ENCODE measurements at places on chromosomes 3 and 15.

- DNase-seq, result no peak
Observed at GRCh38 chr15:37217567-37217966, 117.2 kb upstream of the MEIS2 start.

DNA sequence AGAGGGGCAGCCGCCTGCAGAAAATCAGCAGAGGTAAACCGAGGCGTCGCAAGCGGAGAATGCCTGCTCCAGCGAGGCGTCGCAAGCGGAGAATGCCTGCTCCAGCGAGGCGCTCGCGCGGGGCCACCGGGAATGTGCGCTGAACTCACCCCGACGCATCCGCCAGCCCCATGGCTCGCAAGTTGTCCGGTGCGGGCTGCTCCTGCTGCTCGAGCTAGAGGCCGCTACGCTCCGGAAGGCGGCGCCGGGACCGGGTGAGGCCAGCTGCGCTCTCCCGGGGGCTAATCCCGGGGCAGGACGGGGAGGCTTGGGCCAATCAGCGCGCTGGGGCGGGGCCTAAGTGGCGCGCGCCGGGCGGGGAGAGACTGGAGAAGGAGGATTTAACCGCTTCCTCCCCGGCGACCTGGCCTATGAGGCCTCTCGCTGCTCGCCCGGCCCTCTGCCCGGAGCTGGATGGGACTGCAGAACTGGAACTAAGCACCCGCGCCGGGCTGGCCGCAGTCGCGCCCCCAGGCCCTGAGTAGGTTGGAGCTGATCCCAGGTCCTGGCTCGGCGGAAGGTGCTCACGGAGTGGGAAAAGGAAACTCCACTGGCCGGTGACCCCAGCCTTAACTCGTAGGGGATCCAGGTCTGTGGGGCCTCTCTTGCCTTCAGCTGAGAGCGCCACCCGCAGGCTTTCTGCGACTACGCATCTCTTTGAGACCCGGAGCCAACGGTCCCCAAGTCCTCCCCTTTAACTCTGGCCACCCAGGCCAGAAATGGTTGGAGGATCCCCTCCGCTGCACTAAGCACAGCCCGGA lies at the start of gene SLC26A6:
SLC26A6 (minus strand) TSS at position 240 of the 800 bp plus-strand sequence; CDS start at position 172, 68 bp downstream.
- DNase-seq, result peak; percentile 78

GRCh38 chr3:126003447-126004190 lies 34.6 kb downstream of the ROPN1B start:
- DNase-seq, result no peak

GRCh38 chr3:52787672-52788625 lies 6.6 kb upstream of the ITIH3 start:
- DNase-seq, result no peak

GRCh38 chr3:155462672-155463071 lies 169.2 kb upstream of the STRIT1 start:
- DNase-seq, result no peak

- no peak for DNase-seq
Observed at GRCh38 chr3:192408647-192409200, 318.6 kb downstream of the FGF12 start.

GRCh38 chr3:30353711-30354467 lies 252.5 kb upstream of the TGFBR2 start:
- no peak for DNase-seq

GRCh38 chr3:52054661-52055511 lies 1.5 kb downstream of the DUSP7 start:
- DNase-seq, result no peak

DNA sequence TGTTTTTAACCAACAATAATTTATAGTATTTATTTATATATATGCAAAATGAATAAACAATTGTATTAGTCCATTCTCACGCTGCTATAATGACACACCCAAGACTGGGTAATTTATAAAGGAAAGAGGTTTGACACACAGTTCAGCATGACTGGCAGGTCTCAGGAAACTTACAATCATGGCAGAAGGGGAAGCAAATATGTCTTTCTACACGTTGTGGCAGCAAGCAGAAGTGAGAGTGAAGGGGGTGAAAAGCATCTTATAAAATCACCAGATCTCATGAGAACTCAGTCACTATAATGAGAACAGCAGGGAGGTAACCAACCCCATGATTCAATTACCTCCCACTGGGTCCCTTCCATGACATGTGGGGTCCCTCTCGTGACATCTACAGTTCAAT lies 162.8 kb upstream of the SLITRK3 start:
- DNase-seq, result no peak

DNA sequence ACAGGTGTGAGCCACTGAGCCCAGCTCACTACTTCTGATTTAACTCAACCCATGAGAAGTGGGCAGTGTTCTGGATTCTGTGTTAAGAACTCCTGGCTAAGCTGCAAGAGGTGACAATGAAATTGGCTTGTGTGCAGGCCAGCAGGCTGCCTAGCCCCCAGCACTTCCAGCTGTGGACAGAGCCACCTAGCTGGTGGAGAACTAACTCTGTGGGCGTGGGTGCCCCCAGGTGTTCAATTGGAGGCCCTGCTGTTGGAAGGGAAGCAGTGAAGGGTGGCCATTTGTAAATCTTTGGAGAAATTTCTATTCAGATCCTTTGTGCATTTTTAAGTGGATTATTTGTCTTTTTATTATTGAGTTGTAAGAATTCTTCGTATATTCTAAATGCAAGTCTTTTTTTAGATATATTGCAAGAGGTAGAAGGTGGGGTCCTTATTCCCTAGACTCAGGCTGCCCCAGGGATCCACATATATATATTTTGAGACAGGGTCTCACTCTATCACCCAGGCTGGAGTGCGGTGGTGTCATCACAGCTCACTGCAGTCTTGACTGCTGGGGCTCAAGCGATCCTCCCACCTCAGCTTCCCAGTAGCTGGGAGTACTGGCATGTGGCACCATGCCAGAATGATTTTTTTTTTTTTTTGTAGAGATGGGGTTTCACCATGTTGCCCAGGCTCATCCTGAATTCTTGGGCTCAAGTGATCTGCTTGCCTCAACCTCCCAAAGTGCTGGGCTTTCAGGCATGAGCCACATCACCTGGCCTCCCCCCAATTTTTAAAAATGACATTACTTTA lies 7.2 kb upstream of the SCAMP5 start:
- no peak for DNase-seq

GRCh38 chr15:25690673-25691543 lies 172.2 kb downstream of the ATP10A start:
- DNase-seq, result no peak

DNA sequence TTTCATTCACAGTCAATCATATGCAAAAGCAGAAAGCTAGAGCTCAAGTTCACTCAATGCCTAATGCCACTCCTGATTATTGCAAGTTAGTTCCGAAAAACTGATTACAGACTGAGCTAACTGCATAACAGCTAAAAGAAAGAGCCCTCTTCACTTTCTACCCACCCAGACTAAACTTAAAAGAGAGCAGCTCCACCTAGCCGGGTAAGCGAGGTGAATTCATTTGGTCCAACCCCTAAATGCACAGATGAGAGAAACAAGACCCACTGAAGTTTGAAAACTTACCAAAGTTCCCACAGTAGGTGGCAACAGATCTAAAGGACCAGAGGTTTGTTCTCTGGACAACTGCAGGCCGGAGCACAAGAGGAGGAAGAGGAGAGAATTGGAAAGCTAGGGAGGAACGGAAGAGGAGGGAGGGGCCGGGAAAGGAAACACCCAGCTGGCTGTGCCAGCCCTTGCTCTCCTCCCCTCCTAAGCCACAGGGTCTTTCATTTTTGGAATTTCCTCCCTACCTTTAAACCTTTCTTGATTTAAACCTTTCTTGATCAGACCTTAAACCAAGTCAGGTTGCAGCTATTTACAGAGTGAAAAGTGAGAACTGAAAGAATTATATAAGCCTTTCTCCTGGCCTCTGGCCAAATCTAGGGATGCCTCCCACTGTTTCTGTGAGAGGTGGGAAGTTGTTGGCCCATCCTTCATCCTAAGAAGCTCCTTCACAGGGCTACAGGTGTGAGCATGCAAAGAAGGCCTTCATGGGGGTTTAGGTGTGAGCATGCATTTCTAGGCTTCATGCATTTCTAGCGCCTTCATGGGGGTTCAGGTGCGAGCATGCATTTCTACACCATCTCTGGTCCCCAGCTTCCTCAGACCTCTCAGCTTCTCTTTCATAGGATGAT lies 114.7 kb upstream of the LMOD3 start:
- no peak for DNase-seq

DNA sequence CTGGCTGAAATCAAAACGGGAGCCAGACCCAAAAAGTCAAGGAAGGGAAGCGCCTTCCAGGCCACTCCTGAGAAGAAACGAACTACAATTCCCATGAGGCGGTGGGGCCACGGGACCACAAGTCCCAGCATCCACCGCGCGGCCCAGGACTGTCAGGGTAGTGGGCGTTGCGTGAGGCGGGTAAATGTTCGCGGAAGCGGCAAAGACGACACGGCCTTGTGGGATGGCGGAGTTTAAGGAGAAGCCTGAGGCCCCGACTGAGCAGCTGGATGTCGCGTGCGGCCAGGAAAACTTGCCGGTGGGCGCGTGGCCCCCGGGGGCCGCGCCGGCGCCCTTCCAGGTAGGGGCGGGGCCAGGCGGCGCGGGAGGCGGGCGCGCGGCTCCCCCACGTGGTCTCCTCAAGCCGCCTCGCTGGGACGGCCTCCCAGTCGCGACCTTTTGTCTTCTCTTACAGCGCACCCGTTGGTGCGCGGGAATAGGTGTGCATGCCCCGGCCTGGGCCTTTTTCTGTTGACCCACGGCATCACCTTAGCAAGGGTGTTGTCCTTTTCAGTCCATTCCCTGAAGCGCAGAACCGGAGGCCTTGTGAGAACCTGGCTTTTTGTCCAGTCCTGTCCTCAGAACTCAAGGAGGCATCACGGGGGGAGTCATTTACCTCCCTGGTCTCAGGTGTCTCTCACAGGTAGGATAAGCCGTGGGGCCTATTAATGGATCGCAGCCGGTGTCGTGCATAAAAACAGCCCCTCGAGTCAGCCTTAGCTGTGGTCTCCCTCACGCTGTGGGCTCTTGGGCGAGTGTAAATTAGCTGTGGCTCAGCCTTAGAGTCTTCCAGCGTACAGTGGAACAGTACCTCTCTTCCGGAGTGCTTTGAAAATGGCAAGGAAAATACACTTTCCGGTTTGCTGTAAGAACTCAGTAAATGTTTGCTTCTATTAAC lies at the start of gene SETMAR:
SETMAR (plus strand) TSS at position 183 of the 937 bp plus-strand sequence; CDS start at position 185, 2 bp downstream.
- DNase-seq, result peak; percentile 50

DNA sequence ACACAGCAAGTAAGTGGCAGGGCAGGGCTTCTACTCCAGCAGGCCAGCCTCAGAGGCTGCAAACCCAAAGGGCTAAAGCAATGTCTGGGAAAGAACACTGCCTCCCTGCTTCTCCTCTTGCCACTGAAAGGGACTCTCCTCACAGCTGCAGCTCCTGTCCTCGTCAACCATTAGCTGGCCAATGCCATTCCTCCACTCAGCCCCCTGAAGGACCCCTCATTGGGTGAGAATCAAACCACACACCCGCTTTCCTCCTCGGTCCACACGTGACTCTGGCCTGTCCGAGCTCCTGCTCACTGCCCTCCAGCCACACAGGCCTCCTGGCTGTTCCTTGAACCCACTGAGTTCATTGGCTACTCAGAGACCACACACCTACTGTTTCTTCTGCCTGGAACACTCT lies 253.7 kb upstream of the TLE3 start:
- DNase-seq, result no peak

- no peak for DNase-seq
Observed at GRCh38 chr3:171904829-171905228, 61.7 kb downstream of the TMEM212 start.

- DNase-seq, result no peak
Observed at GRCh38 chr3:110773413-110773954, 298.1 kb upstream of the NECTIN3 start.

- no peak for DNase-seq
Observed at GRCh38 chr3:107620534-107620933, 97.8 kb downstream of the BBX start.

DNA sequence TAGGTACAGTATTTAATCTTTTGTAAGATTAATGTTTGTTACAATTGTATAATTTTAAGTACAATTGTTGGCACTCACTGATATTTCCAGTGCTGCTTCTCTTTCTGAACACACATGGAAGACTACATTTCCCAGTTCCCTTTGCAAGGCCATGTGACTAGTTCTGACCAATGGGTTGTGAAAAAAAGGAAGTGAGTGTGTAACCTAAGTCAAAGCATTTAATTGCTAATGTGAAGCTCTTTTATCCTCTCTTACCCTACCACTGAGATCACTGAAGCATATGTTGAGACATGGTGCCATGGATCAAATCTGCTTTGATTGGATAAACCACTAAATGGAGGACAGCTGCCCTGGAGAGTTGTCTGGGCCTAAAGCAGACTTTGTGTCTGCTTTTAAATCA lies 83.9 kb upstream of the PLXND1 start:
- DNase-seq, result no peak

GRCh38 chr3:81713031-81713430 lies 48.4 kb downstream of the GBE1 start:
- no peak for DNase-seq

DNA sequence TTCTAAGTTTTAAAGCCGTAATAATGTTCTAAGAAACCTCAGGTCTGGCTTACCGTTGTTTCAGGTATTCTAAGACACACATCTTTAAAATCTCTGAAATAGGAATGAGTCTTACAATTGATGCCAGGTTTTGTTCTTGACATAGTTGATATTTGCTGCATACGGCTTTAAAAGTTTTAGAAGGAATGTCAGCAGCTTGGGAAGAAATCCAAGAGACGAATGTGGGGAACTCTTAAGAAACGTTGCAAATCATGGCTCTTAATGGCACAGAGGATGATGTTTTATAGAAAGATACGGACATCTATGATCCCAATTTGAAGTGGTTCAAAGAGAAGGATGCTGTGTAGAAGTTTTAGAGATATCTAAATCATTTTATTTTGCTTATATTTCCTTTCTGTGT lies 11.5 kb downstream of the NUDT16 start:
- DNase-seq, result no peak

- DNase-seq, result no peak
Observed at GRCh38 chr15:58355973-58356372, 75.8 kb upstream of the LIPC start.

- no peak for DNase-seq
Observed at GRCh38 chr3:55523471-55523870, 36.4 kb upstream of the WNT5A start.

GRCh38 chr3:158103081-158103886 lies 2.9 kb downstream of the SHOX2 start:
- DNase-seq, result no peak

DNA sequence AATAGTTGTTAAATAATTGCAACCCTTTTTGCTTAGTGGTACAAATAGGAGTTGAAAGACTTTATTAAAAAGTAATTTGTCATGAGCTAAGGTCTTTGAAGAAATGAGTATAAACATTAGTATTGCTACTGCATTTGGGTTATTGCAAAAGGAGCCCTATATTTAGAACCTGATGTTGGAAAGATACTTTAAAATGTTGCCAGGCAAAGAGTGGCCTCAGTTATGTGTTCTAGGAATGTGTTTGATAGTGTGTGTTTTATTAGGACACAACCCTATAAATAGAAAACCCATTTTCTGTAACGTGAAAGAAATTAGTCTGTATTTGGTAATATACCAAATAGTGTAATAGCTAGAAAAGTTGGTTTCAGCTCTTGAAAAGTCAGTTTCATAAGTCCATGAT lies 10.7 kb downstream of the VPS8 start:
- DNase-seq, result no peak

DNA sequence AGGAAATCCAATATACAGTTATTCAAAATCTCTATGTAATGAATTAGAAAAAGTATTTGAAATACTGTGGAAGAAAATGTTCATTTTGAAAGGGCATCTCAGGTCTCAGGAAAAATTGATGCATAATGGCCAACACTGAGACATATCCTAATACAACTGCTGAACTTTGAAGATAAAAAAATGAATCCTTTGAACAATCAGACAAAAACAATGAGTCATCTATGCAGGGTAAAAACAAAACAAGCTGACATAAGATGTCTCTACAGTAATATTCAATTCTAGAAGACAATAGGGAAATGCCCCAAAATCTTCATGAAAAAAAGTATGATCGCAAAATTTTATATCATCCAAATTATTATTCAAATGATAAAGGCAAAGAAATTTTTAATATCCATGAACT lies 34.0 kb upstream of the ZNF280D start:
- no peak for DNase-seq

Data from esophagus squamous epithelium (tissue), 5 donors.